ENCODE measurements at places on chromosomes 7 and 10.

- no peak for DNase-seq
These were observed 379.6 kb downstream of the ARL4A start for GRCh38 chr7:13067036-13067435.

- DNase-seq, result no peak
These were observed 65.1 kb upstream of the ITGA8 start for GRCh38 chr10:15784662-15785300.

- no peak for DNase-seq
These were observed 115.6 kb upstream of the PHYHIPL start for GRCh38 chr10:59060852-59061251.

DNA sequence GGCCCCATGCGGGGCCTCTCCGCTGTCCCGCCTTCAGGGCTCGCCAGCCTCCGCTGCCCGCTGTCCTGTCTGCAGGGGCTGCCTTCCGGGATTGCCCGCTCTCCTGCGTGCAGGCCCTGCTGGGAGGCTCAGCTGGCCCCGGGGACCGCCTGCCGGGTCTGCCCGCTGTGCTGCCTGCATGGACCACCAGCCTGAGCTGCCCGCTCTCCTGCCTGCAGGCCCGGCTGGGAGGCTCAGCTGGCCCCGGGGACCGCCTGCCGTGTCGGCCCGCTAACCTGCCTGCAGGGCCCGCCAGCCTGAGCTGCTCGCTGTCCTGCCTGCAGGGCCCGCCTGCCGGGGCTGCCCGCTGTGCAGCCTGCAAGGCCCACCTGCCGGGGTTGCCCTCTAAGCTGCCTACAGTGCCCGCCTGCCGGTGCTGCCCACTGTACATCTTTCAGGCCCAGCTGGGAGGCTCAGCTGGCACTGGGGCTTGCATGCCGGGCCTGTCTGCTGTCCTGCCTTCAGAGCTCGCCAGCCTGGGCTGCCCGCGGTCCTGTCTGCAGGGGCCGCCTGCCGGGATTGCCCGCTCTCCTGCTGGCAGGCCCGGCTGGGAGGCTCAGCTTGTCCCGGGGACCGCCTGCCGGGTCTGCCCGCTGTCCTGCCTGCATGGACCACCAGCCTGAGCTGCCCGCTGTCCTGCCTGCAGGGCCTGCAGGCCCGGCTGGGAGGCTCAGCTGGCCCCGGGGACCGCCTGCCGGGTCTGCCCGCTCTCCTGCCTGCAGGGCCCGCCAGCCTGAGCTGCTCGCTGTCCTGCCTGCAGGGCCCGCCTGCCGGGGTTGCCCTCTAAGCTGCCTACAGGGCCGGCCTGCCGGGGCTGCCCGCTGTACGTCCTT lies 165.1 kb downstream of the GLRX3 start:
- DNase-seq, result no peak

DNA sequence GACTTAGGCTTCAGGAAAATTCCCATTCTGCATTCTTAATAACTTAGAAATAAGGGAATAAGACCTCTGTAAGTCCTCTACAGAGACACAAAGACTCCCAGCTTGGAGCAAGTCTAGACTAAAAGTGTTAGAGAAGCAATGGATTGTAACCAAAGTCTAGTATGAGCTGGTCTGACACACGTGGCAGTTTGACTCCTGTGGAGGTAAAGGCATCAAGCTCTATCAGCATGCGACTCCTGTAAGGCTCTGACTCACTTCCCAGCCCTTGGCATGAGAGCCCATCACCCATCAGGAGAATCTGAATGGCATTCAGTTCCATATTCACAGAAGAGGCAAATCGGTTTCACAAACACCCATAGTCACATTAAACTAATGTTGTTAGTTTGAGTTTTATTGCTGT lies 4.4 kb upstream of the VSTM4 start:
- DNase-seq, result no peak

GRCh38 chr10:30731963-30732362 lies 102.4 kb upstream of the LYZL2 start:
- DNase-seq, result no peak

- DNase-seq, result no peak
These were observed 68.5 kb downstream of the GNAT3 start for GRCh38 chr7:80443325-80443724.

GRCh38 chr10:62323751-62324150 lies 50.4 kb upstream of the ZNF365 start:
- no peak for DNase-seq

GRCh38 chr7:149458235-149458634 lies 2.6 kb downstream of the ZNF777 start:
- no peak for DNase-seq

DNA sequence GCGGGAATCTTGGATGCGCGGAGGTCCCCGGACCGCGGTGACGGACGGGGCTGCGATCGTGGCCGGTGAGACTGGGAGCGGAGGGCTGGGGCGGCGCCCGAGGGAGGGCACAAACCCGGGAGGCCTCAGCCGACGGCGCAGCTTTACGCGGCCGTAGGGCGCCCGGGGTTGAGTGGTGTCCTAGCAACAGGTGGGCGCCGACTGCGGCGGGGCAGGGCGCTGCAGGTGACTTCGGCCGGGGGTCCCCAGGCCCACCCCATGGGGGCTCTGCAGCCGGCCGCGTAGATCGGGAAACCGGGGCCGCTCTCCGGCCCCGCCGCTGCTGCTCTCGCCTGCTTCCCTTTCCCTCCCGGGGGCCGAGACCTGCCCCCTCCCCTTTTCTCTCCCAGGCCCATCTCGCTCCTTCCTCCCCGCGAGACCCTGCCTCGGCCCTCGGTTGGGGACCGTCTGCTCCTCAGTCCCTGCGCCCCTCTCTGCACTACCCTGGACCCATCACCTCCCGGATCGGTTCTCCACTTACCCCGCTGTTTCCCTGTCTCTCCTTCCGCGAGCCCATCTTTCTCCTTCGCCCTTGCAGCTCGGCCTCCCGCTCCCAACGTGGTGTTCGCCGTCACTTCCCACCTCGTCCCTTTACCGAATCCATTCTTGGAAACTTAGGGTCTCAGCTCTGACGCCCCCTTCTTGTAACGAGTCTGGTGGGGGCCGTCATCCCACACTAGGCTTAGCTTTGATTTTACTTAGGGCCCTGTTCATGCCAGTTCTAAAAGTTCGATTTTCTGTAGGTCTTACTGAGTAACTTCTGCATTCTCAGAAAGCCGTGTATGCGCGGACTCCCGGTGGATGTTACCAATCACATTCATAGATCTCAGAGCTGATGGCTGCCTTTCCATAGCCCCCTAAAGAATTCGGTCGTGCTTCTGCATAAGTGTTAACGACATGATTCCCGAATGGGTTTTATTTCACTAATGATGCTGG lies 18.5 kb upstream of the ACBD5 start:
- DNase-seq, result no peak

DNA sequence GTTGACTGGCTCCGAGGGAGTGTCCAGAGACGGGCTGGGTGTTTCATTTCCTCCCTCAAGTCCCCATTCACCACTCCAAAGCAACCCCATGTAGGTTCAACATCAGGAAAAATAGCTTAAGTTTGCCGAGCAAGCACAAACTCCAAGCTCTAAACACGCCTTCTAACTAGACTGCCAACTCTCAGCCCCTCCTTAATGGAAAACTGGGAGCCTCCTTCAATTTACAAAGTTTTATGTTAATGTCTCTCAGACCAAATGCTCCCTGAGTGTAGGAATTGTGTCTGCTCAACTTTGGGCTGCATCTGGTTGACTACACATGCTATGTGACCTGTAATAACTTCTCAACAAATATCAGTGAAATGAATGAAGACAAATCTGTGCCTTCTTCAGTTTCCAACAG lies 87.5 kb downstream of the FAM204A start:
- no peak for DNase-seq
